Stimulated activated CD8-positive, alpha-beta memory T cell treated with anti-CD3 and anti-CD28 coated beads, Interleukin-4, amount 100 ng/mL, for 1 hour (primary cell): ENCODE measurements at places on chromosomes 16 and 17.

- no peak for DNase-seq
These were observed 304.4 kb downstream of the SEC14L1 start for GRCh38 chr17:77444984-77445759.

GRCh38 chr16:85419503-85420408 is 193.4 kb upstream of the GSE1 start:
- DNase-seq = no peak

DNA sequence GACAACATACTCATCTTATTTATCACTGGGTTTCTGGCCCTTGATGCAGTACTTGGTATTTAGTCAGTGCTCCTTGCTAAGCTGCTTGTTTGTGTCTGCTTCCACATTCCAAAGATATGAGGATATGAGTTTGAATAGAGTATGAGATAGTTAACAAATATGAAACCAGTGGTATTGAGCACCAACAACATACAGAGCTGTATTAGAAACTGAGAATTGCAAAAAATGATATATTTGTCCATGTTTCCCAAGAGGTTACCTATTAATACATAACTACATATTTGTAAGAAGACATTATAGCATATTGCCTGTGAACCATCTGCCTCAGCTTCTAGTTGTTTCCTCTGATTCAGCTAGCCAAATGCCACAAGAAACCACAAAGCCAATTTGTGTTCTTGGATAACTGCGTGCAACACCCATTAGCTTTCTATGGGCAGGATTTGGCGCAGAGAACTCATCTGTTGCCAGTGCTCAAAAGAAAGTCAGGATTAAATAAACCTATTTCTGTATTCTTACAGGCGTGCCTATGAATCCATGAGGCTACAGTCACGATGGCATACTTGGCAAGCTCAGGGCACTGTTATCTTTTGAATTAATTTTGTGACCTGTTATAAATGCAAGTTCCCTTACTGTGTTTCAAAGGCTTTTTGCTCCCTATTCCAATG is 194.4 kb downstream of the MAP2K6 start:
- DNase-seq = no peak

DNA sequence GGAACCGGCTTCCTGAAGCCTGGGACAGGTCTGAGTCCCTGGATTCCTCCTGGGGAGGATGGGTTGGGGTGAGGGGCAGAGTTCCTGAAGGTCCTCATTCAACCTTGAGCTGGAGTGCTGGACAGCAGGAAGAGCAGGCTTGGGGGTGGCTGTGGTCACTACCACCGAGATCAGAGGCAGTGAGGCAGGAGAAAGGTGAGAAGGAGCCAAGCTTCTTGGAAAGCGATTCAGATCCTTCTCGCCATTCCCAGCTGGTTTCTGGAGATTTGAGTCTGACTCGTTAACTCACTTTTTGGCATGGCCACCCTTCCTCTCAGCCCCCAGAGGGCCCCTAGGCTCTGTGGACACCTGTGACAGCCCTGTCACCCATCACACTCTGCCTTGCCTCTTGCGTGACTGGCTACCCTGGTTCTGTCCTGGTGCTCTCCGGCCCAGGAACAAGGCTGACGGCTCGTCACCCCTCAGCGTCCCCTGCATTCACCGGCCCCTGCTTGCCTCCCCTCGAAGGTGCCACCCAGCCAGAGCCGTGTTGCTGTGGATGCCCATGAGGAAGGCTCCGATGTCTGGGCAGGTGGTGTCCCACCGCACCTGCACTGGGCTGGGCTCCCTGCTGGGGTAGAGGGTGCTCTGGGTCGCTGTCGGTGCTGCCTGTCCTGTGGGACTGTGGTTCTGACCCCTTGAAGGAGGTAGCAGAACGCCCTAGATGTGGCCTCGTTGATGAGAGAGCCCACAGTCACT is 9.7 kb upstream of the TIMP2 start:
- DNase-seq = no peak

DNA sequence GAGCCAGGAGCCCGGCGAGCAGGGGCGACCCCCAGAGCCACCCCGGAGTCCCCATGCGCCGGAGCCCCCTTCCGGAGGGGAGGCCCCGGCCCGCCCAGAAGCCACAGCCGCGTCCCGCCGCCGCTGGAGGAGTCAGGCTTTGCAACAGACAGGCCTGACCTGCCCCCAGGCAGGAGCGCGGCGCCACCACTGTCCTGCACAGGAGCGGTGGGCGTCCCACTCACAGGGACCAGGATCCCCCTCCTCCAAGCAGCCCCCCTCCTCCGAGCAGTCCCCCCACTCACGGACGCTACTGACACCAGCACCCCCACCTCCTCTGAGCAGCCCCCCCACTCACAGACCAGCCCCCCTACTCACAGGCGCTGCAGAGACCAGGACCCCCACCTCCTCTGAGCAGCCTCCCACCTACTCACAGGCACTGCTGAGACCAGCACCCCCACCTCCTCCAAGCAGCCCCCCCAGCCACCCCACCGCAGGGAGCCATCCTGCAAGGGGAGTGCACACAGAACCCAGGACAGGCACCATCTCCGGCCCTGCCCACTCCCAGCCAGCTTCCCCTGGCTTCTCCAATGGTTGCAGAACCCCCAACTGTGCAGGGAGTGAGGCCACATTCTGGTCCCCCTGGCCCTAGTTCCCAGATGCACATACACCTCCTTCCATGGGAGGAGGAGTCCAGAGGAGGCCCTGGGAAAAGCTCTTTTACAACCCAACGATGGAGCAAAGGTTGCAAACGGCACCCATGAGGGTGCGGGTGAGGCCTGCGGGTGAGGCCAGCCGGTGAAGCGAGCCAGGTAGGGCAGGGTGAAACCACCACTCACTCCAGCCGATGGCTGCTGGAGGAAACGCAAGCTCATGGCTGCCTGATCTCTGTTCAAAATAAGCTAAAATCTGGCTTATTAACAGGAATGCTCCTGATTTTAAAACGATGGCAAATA is 69.9 kb downstream of the ABR start:
- DNase-seq = no peak

GRCh38 chr17:71779482-71779881 is 341.3 kb upstream of the SOX9 start:
- DNase-seq = no peak

GRCh38 chr16:22291860-22292318 is 5.3 kb upstream of the POLR3E start:
- no peak for DNase-seq

- DNase-seq = no peak
These were observed 52.6 kb upstream of the ACSF3 start for GRCh38 chr16:89040861-89041570.

DNA sequence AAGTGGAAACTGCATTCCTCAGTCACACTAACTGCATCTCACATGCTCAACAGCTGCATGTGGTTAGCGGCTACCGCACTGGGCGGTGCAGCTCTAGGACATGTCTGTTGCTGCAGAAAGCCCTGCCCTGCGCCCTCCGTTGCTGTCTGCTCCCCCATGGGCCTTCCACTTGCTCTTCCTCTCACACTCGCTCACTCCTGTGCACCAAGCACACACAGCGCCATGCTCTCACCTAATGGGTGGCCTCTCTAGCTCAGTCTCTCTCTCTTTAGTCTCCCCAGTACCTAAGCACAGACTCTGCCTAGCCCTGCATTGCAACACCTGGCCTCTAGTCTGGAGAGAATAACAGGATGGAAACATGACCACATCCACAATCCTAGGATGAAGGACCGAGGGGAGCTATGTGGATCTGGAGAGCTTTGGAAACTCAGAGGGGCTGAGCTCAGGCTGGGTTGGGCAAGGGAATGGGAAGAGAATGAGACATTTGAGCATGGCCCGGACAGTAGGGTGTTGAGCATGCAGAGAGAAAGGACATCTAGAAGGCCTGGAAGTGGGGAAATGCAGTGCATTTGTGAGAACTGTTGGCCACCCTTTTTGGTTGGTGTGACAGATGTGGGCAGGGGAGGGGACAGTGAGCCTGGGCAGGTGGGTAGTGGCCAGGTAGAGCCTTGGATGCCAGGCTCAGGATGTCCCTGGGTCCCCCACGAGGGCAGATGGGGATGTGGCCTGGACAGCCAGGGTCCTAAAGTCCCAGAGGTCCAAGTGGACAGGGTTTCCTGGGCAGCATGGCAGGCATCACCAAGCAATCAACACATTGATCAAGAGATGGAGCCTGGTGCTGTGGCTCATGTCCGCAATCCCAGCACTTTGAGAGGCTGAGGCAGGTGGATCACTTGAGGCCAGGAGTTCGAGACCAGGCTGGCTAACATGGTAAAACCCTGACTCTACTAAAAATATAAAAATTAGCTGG is 16.1 kb downstream of the SGCA start:
- DNase-seq = no peak

DNA sequence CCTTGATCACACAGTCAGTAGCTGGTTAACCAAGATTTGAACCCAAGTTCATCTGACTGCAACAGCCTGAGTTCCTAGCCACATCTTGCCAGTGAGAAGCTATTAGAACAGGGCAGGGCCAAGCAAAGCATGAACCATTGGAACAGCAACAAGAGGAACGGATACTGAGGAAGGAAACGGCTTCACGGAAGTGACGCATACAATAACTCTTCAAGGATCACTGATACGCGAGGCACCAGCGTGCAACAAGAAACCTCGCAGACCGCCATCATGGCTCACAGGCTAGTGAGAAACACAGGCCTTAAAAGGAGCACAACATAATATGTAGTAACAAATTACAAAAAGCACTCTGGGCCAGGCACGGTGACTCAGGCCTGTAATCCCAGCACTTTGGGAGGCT is 114.9 kb downstream of the CDYL2 start:
- DNase-seq = no peak

DNA sequence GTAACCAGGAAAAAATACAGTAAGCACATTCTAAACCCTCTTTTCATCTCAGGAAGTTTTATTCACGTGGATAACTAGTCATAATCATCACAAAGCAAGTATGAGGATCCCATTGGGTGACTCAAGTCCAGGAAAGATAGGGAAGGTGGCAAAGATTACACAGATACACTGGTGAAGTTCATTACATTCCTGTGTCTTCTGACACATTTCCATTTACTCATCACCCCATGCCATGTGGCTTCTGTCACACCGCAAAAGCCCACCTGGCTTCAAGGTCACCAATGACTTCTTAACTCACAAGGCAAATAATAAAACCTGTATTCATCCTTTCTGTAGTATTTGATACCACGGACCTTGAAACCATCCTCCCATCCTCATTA is 17.0 kb downstream of the HS3ST3A1 start:
- DNase-seq = no peak

DNA sequence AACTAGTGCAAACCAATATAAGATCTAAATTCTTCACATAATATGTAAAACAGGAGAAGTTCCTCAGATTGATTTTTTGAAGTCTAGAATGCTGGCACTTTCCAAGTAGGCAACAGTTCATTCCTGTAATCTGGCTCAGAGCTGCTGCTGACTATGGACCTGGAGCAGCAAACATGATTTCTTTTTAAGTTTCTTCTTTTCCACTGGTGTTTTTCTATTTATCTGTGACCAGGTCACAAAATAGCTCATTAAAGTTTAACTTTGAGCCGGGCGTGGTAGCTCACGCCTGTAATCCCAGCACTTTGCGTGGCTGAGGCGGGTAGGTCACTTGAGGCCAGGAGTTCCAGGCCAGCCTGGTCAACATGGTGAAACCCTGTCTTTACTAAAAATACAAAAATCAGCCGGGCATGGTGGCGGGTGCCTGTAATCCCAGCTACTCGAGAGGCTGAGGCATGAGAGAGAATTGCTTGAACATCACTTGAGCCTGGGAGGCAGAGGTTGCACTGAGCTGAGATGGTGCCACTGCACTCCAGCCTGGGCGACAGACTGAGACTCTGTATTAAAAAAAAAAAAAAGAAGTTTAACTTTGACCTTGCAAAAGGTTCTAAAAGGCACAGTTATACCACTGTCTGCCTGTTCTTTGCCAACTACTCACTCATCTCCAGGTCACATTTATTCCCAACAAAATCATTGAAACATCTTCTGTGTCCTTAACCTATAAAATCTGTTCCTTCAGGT is 29.4 kb upstream of the SLC13A2 start:
- no peak for DNase-seq

GRCh38 chr17:75102385-75102821 is 7.4 kb upstream of the ARMC7 start:
- DNase-seq = no peak

GRCh38 chr16:8894736-8895334 is 12.7 kb downstream of the LITAFD start:
- no peak for DNase-seq

GRCh38 chr17:41580687-41581365 is 5.9 kb downstream of the KRT14 start:
- DNase-seq = no peak

DNA sequence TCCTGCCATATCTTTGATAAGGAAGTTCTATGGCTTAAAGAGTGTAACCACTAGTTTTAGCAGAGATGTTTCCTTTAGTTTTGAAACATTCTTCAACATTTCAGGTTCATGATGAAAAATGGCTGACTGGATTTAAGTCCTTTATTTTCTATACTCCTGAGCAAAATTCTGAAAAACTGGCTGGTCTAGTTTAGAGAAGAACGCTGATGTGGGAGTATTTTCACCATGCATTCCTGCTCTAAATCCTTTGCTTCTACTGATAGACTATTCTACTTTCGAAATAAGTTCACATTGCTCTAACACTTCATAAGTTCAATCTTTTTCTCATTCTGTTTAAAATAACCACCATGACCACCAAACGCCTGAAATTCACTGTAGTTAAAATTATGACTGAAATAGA is 281.9 kb downstream of the FTO start:
- DNase-seq = no peak

GRCh38 chr16:62363501-62363900 is 327.3 kb upstream of the CDH8 start:
- DNase-seq = no peak

- DNase-seq = no peak
These were observed 31.2 kb upstream of the CAPN15 start for GRCh38 chr16:496097-496886.

DNA sequence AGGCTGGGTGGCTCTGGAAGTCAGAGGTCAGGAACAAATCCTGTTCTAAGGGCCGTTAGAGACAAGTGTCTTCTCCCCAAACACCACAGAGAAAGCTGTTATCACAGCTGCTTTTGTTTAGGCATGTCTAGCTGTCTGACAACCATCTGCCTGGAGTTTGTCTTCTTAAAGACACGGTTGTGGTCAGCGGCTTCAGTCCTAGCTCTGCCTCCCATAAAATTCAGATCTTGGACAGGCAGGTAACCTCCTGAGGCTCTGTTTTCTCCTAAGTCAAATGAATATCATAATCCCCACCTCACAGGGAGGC is 2.3 kb upstream of the ITGA3 start:
- no peak for DNase-seq

GRCh38 chr16:56625943-56626654 is 518 bp downstream of the MT1E start:
- no peak for DNase-seq

- DNase-seq = peak; percentile 11
These were observed 83.8 kb upstream of the CCL2 start for GRCh38 chr17:34171245-34171818.

DNA sequence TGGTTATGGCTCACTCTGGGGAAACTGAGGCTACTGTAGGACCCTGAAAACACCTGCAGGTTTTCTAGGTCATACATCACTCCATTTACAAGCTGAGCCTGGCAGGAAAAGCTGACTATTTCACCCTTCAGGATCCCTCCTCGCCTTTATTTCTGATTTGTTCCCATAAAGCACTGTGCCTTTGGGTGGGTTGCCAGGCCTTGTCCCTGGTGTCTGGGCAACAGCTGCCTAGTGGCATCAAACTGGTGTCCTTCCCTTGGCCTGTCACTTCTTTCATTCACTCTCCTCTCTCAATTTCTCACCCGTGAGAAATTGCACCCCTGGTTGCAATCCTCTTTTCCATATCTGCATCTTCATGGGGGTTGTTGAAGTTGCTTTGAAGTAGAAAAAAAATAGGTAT is 1.6 kb downstream of the MYL4 start:
- no peak for DNase-seq
